ENCODE measurements at places on chromosomes 1 and 21.

GRCh38 chr1:213905344-213905743 lies 82.4 kb upstream of the PROX1 start:
- DNase-seq, result no peak

DNA sequence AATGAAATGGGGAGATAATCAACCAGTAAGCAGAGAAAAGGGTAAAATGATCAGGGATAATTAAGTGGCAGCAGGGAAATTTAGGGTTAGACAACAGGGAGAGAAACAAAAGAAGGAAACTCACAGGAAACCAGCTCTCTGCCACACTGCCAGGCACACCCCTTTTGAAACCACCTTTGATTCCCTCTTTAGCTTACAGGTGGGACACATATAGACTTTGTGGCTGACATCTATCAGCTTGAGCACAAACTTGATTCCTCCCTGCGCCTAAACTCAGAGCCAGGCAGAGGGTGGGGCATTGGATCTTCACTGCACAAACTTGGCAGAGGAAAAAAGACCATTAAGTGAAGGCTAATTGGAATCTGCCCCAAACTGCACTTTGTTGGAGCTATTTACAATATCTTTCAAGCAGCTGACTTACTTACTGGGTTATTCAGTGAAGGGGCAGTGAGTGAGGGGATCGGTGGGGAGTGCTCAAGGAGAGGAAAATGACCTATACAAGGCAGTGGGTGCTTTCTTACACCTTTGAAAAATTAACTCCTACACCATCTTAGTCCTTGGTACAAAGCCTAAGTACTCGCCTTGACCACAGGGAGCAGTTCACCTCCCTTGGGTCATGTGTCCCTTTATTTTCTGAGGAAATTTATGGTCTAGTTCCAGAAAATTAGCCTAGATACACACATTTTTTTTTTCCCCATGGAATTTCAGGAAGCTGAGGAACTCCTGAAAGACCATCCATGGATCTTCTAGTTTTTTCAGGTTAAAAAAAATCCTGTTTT lies 60.2 kb downstream of the PBX1 start:
- no peak for DNase-seq

DNA sequence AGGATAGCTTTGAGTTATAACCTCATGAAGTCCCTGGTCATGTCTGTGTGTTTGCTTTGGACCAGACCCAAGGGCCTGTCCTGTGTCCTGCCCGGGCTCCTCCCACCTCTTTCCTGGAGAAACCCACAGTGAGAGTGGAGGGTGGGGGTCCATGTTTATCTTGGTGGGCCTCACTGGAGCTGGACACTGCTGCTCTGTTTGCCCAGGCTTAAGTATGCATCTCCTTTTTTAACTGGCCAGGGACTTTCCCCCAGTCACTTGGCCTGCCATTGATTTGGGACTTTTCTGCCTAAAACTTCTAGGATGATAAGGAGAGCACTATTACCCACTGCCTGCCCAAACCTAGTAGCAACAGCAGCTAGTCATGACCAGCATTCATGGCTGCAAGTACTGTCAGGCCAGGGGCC lies 49.8 kb downstream of the DDR2 start:
- no peak for DNase-seq

GRCh38 chr1:9728451-9729295 lies 77.1 kb downstream of the PIK3CD start:
- no peak for DNase-seq

GRCh38 chr1:67078291-67078690 lies 24.3 kb upstream of the SLC35D1 start:
- DNase-seq, result no peak

- DNase-seq, result no peak
These were observed 10.0 kb downstream of the NCSTN start for GRCh38 chr1:160353223-160353622.

DNA sequence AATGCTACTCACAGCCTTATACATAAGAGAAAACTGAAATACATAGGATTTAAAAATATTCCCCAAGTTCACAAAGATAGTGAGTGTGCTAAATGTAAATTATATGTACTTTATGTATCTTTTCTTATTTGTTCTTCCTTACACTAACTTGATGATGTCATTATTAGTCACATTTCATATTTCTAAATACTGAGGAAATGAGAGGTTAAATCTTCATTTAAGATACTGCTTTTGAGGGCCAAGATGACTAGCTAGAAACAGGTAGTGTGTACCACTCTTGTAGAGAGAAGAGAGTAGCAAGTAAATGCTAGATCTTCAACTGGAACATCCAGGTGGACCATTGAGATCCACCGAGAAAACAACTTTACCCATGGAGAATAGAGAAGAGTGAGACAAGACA lies 29.8 kb downstream of the PYHIN1 start:
- DNase-seq, result no peak

DNA sequence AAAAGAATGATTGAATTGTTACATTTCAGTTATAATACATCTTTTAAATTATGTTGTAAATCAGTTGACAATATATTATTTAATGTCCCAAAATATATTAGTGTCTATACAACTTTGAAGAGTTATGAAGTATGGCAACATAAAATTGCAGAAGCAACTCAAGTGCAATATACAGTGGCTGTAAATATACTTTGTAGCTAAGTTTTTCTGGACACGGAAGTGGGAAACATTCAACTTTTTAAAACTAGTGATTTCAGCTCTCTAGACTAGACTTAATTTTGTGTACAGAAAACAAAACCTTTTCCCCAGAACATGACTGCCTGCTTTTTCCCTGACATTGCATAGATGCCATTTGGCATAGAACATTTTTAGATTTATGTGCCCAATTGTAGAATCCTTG lies 29.5 kb upstream of the ABCG1 start:
- no peak for DNase-seq

- DNase-seq, result no peak
These were observed 24.0 kb upstream of the ADARB1 start for GRCh38 chr21:45050345-45050796.

GRCh38 chr1:59318271-59318860 lies 21.5 kb downstream of the FGGY start:
- no peak for DNase-seq

DNA sequence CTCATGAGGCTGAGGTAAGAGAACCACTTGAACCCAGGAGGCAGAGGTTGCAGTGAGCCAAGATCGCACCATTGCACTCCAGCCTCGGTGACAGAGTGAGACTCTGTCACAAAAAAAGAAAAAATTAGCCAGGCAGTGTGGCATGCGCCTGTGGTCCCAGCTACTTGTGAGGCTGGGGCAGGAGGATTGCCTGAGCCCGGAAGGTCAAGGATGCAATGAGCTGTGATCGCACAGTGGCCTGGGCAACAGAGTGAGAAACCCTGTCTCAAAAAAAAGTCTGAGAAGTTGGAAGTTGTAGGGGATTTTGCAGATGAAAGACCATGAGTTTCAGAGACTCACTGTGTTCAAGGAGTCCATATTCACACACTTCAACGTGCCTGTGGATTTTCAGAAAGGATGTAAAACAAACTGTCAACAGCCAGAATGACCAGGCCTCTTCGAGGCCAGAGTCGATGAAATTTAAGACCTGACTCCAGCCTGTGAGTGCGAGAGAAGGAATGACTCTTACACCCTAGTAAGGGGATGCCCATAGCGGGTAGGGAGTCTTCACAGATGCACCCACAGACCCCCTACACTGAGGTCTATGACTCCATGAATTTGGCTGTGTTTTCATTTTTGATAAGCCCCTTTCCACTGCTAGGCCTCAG lies 2.2 kb downstream of the S100A13 start:
- DNase-seq, result no peak

DNA sequence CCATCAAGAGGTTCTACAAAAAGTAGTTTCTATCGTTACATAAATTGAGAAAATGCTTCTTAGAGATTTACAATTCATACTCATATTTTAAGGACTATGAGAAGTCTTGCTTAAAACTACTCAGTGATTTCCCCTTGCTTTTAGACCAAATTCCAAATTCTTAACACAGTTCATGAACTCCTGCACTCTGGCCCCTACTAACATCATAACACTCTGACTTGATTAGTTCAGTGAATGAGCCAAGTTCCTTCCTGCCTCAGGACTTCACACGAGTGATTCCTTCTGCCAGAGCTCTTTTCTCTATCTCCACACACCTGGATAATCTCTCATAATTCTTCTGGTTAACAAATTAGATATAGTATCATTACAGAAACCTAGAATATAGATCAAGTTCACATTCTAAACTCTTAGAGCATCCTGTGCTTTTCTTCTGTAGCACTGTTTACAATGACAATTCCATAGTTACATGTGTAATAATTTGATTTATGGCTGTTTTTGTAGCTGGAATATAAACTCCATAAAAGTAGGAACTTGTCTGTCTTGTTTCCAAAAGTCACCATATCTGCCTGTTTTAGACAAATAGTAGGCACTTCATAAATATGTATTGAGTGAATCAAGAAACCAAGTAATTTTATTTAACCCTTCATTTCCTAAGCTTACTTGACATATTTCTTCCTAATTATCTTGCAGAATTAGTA lies 59.9 kb downstream of the NUF2 start:
- DNase-seq, result no peak

DNA sequence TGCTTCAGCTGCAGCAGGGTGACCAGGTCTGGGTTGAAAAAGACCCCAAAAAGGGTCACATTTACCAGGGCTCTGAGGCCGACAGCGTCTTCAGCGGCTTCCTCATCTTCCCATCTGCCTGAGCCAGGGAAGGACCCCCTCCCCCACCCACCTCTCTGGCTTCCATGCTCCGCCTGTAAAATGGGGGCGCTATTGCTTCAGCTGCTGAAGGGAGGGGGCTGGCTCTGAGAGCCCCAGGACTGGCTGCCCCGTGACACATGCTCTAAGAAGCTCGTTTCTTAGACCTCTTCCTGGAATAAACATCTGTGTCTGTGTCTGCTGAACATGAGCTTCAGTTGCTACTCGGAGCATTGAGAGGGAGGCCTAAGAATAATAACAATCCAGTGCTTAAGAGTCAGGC lies 2.9 kb downstream of the C1QA start:
- DNase-seq, result no peak
